ENCODE measurements at places on chromosomes 2 and 18. TPM values are rescaled to one million over a fixed set of nuclear protein-coding genes. Genes with fewer than 3 reads are reported as not detected.

- DNase-seq: peak; percentile 42
Measured at GRCh38 chr18:57561728-57562423, 24.6 kb downstream of the FECH start.

- no peak for DNase-seq
Measured at GRCh38 chr18:46756025-46756558, 761 bp downstream of the ST8SIA5 start.

The LIMS3 gene
- 1.3 TPM for total RNA-seq

The MROH2A gene
- not detected for total RNA-seq

The LYPD6B gene
- not detected for total RNA-seq

DNA sequence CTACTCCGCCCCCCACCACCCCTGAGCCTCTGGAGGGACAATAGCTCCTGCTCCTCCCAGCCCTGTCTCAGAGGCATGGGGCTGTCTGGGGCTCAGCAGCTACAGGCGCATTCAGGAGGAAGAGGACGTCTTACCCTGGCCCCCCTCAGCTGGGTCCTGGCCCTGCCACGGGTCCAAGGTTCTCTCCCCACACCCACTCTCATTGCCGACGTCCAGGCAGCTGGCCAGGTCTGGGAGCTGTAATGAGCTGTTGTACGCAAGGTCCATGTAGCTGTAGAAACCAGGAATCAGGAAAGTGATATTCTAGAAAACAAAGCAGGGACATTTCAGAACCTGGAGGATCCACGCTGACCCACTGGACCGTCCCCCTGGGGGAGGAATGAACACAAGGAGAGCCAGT lies 13.5 kb downstream of the PASK start:
- no peak for DNase-seq

The RAD51AP2 gene
- total RNA-seq: not detected

DNA sequence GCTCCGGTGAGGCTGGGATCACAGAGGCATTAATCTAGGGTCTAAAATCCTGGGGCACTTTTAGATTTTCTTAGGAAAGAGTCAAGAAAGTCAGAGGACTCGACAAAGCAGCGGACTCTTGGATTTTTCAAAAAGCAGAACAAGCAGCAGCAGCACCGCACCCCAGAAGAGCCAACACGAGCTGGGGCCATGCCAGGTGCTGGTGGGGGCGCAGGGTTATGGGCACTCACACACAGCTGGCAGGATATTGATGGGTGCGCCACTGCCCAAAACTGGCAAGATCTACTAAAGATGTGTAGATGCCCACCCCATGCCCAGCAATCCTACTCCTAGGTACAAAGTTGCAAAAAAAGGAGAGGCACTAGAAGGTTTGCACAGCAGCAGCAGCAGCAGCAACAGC lies 33.9 kb upstream of the SEMA4C start:
- no peak for DNase-seq

The PTPN4 gene
- 46.5 TPM for total RNA-seq

The SLC40A1 gene
- total RNA-seq: 4.5 TPM

The EGR4 gene
- total RNA-seq: 2.1 TPM

DNA sequence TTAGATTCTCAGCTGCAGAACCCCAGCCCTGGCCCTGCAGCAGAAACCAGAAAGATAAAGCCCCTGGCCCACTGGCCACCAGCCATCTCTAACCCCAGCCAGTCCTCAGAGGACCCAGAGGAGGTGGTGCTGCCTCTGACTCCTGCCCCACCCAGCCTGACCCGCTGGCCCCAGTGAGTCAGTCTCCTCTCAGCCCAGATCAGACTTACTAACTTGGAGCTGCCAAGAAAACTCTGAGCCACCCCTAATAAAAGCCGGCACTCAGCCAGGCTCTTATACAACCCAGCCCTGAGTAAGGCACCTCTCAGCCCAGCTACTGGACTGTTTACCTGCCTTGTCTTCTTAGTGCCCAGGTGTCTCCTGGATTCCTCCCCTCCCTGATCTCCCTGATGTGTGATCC lies 2.0 kb downstream of the SLC14A2 start:
- no peak for DNase-seq

DNA sequence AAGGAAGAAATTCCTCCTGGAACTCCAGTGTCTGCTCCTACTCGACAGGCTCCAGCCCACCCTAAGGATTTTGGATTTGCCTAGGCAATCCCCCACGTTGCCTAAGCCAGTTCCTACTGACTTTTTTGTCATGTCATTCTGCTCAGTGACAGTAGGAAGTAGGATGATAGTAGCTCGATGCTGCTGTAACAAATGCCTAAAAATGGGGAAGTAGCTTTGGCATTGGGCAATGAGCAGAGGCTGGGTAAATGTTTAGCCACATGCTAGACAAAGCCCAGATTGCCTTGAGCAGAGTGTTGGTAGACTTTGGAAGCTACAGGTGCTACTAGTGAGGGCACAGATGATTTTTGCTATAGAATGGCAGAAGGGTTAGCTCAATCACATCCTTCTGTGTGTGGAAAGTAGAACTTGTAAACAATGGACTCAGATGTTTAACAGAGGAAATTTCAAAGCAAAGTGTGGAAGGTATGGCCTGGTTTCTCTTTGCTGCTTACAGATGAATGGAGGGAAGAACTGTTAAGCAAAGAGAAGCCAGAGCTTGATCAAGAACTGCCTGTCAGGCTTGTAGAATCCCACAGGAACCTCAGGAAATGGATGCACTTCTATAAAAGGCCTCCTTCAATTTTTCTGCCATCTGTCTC lies 154.8 kb downstream of the RNF144A start:
- DNase-seq: no peak

DNA sequence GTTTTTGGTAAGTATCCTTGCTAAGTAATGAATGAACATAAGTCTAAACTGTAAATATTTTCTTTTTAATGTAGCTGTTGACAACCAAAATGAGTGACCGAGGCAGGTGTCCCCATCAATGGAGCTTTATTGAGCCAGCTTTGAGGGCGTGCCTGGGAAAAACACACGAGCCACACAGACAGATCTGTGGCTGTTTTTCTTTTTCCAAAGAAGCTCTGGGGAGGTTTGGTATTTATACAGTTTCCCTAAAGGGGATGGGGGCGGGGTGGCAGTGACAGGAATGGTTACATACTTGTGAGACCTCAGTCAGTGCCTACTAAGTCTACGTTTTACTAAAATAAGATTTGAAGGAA lies 11.2 kb downstream of the DBI start:
- no peak for DNase-seq

GRCh38 chr2:231418820-231419640 lies 23.5 kb downstream of the B3GNT7 start:
- no peak for DNase-seq

- no peak for DNase-seq
Measured at GRCh38 chr18:46250812-46251173, 146.6 kb downstream of the HAUS1 start.

GRCh38 chr2:122598784-122599183 lies 843.3 kb downstream of the TSN start:
- DNase-seq: no peak

- DNase-seq: no peak
Measured at GRCh38 chr2:230785346-230785745, 72.7 kb downstream of the CAB39 start.

DNA sequence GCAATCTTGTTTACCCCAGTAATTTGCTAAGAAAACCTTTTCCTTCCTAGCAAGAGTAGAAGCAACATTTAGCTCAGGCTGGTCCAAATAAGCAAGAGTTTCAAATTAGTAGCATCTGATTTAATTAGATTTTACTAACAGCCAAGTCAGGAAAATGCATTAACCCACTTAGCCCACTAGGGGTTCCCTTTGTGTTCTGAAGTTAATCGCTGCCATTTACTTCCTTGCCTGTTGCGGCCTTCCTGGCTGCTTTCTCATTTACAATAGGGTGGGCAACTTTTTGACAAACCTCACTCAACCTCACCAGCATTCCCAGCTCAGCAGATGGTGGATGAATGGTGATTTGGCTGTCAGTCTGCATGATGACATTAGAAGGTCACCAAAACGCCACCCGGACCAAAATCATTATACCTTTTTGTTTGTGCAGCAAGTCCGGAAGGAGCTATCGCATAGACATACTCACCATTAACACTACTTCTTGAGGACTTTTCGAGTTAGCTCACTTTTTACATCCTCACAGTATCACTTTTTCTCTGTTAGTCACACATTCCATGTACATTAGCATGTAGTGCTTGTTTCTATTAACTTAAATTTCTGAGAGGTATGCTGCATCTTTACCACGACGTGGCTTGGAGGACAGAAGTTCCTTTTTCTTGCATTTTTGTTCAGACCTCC lies 101.5 kb upstream of the SETBP1 start:
- no peak for DNase-seq

DNA sequence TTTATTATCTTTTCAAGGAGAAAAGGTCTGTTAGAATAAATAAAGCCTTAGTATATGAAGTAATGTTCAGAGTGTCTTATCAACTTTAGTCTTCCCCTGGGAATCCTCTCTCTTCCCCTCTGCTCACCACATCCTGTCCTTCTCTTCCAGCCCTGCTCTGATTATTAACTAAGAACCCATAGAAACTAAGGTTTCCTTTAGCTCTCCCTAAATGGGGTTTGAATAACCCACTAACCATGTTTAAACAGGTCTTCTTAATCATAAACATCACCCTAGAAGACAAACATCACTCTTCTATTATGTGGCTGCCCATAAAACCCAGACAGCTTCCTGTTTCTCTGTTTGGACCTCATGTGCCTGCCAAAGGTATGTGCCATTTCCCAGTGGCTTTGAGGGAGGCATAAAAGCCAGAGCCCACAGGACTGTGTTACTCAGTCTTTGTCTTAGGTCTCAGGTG lies 50.1 kb downstream of the SLC14A1 start:
- no peak for DNase-seq

The FAM110C gene
- 2.0 TPM for total RNA-seq

- DNase-seq: no peak
Measured at GRCh38 chr2:239625971-239626734, 225.3 kb upstream of the HDAC4 start.

GRCh38 chr2:98730053-98730706 lies 752 bp downstream of the MGAT4A start:
- DNase-seq: peak; percentile 65

DNA sequence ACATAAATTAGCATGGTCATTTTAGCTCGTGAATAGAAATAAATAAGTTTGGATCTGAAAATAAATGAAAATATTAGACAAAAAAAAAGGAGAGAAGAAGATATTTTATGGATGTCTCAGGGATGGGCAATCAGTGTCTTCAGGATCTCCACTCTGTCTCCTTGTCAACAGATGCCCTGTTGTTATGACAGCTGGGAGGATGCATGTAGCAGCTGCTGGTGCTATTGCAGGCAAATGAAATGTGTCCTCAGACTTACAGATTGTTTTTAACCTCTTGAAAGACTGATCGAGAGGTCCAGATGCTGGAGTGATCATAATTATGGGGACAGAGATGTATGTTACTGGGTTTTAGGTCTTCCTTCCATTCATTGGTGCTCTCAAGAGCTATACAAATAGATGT lies 24.7 kb upstream of the ARL4C start:
- DNase-seq: no peak

- DNase-seq: no peak
Measured at GRCh38 chr2:73457982-73458381, 72.3 kb downstream of the ALMS1 start.

DNA sequence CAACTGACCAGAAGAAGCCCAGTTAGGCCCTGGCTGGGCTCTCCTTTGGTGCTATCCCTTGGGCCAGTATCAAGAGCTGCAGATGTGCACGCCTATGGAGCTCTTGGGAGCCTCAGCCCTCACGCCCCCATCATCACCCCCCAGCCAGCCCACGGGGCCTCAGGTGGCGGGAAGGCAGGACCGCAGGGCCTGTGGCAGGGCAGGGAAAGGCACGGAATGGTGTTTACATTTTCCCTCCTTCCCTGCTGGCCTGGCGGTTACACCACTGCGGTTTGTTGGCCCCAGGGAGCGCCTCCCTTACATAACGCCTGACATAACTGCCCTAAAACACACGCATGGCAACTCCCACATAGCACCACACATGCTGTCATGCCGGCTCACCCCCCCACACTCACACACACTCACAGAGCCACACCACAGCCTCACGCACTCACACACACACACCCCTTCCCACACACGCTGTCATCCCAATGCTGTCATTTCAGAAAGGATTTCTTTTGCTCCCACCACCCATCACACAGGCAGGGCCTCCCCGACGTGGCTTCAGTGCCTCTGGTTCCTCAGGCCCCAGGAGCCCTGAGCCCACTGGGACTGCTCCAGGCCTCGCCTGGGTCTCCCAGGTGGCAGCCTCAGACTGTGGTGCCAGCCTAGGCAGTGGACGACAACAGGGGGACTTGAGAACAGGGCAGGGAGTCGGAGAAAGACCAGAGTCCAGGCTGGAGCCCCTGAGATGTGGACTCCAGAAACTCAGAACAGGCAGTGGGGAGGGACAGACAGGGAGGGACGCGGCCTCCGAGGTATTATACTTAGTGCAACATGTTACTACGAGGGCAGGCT lies 15.7 kb downstream of the ZFP36L2 start:
- DNase-seq: peak; percentile 66

The CNDP1 gene
- total RNA-seq: not detected

DNA sequence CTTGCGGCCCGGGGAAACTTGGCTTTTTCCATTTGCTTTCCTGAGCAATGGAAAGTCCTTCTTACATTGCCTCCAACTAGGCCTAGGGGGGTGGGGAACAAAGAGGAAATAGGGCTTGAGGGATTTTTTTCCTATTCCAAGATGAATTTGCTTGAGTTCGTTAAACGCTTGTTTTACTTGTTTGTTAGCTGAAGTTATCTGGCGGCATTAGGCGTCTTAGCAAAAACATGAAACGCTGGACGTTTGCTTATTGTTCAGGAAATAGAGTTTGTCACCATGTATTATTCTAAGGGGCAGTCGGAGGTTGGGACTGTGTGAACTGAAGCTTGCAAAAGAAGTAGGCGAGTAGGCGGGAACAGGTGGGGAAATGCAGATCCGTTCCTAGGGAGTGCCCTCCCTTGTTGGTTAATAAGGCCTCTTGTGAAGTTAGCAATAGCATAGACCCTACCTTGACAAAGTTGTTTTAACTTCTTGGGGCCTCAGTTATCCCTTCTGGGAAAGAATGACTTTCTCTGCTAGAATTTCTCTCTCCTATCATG lies 1.9 kb downstream of the CABLES1 start:
- DNase-seq: no peak

DNA sequence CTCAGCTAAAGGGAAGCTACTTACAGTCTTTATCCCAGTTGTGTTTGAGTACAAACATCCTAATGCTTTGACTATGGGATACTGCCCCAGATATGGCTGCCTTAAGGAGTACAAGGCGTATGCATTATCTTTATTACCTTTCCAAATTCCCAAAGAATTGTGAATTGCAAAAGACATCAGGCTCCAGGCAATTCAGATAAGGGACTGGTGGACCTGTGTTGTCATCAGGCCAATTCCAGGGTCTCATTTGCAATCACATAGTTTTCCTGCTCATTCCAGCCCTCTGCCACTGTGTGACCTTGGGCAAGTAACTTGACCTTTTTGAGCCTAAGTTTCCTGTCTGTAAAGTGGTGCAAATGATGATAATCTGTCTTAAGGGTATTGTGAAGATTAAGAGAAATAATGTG lies 137.5 kb downstream of the FMNL2 start:
- DNase-seq: no peak

The MBP gene
- total RNA-seq: 101 TPM

- no peak for DNase-seq
Measured at GRCh38 chr2:160399880-160400279, 93.7 kb downstream of the RBMS1 start.

- no peak for DNase-seq
Measured at GRCh38 chr18:52422985-52423601, 83.1 kb downstream of the DCC start.
